ENCODE measurements at places on chromosomes 12 and 14. TPM values are rescaled to one million over a fixed set of nuclear protein-coding genes. Genes with fewer than 3 reads are reported as not detected.

- no peak for DNase-seq
Observed at GRCh38 chr12:116202940-116203339, 74.6 kb downstream of the MED13L start.

GRCh38 chr14:99183311-99183710 is 88.7 kb downstream of the BCL11B start:
- no peak for DNase-seq

DNA sequence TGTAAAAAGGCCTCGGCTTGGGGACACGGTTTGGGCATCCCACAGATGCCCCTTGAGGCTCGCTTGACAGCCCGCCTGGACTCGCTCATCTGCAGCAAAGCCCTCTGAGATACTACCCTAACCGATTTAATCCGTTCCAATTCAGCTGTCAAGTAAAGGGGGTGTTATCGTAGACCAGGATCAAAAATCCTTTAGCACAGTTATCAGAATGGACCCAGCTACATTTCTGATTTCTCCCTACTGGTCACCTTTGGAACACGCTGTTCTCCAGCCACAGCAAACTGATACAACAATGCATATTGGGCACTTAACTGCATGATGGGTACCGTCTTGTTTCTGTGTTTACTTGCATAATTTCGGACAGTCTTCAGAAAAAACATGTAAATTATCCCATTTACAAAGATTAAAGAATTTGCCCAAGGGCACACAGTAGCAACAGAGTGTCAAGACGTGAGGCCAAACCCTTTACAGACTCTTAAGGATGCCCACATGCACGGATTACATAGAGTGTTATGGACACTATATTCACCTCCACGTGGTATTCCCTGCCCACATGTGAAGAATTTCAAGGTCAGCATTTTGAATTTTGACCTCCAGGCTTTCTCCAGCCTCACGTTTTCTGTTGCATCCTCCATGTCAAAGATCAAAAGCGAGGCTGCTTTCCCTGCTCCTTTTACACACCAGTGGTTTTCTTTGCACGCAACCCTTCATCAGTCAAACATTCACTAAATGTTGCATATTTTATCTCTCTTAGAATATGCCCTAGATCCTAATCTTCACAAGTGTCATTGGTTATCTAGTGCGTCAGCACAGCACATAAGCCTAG is 3.2 kb upstream of the DUSP6 start:
- DNase-seq, result no peak

GRCh38 chr14:100191584-100192249 is 32.3 kb upstream of the DEGS2 start:
- no peak for DNase-seq

- no peak for DNase-seq
Observed at GRCh38 chr12:16027002-16027401, 115.9 kb downstream of the DERA start.

GRCh38 chr12:12230275-12230674 is 36.6 kb downstream of the LRP6 start:
- no peak for DNase-seq

GRCh38 chr12:105906561-105906960 is 232.2 kb downstream of the NUAK1 start:
- DNase-seq, result no peak

GRCh38 chr12:89621521-89621920 is 87.1 kb downstream of the ATP2B1 start:
- DNase-seq, result no peak

- no peak for DNase-seq
Observed at GRCh38 chr12:113189361-113189760, 3.8 kb downstream of the RITA1 start.

GRCh38 chr12:2290091-2290490 is 237.3 kb downstream of the CACNA1C start:
- DNase-seq, result no peak

- no peak for DNase-seq
Observed at GRCh38 chr12:40020261-40020691, 85.6 kb downstream of the SLC2A13 start.

GRCh38 chr14:35558680-35559079 is 24.7 kb downstream of the INSM2 start:
- no peak for DNase-seq

DNA sequence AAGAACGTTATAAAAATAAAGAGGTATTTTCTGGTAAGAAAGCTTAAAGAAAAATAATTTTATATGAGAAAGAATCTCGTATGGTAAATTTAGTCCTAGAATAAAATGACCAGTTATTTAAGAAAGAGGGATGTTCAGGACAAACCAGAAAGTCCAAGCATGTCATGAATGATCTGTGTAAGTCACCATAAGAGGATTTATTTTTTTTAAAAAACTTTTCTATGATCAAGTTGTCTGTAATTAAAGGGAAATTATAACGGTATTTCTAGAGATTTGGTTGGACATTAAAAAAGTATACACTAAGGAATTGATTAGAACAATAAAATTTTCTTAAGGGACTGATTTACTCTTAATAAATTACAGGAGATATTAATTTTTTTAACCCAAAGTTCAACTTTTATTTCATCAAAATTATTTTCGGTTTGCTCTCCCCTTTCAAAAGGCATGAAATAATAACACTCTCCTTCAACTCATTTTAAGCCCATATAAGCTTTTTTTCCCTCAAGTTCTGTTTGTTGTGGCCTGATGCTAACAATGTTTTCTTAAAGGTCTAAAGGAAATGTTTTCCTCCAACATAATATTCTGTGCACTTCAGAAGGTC is 49.9 kb upstream of the CPSF6 start:
- no peak for DNase-seq

GRCh38 chr14:102645746-102646440 is 53.4 kb downstream of the RCOR1 start:
- DNase-seq, result no peak

- DNase-seq, result peak; percentile 26
Observed at GRCh38 chr12:47686645-47687240, 19.1 kb downstream of the RPAP3 start.

DNA sequence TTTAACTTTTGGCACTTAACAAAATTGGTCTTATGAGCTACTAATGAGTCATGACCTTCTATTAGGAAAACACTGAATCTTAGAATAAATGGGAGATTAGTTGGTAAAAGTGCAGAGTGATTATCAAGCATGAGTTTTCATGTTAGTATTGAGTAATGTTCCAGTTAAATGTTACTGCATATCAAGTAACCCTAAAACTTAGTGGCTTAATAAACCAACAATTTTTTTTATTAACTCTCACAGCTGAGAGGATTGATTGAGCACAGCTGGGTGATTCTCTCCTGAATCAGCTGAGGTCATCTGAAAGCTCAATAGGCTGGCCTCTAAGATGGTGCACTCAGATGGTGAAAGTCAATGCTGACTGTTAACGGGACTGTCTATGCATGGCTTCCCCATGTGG is 248.6 kb downstream of the BCL11B start:
- no peak for DNase-seq

DNA sequence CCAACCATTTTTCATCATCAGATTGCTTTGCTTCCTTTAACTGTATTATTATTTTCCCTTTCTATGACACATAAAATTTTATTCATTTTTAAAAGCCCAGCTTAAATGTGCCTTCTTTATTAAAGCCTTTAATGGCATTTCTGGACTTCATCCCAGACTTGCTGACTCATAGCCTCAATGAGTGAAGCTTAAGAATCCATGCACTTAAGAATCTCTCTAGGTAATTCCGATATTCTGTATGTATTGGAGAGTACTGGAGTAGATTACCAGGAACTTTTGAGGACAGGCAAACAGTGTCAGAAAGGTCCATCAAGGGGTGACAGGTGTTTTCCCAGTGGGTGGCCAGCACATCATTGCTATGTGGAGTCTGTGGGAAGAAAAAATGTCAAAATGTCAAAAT is 107.9 kb downstream of the PTPRQ start:
- DNase-seq, result peak; percentile 10

DNA sequence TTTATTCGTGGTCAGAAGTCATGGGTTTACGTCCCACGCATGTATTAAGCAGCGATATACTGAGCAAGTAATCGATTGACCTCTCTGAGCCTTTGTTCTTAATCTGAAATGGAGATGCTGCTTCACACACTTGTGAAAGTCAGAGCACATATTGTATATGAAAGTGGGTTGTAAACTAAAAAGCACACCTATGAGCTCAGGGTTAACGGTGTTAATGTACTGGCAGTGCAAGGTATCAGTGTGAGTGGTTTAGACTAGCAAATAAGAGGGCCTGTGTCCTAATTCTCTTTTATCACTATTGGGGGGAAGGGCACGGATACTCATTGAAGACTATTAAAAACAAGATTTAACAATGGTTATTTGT is 676 bp downstream of the MRPL42 start:
- peak; percentile 10 for DNase-seq

DNA sequence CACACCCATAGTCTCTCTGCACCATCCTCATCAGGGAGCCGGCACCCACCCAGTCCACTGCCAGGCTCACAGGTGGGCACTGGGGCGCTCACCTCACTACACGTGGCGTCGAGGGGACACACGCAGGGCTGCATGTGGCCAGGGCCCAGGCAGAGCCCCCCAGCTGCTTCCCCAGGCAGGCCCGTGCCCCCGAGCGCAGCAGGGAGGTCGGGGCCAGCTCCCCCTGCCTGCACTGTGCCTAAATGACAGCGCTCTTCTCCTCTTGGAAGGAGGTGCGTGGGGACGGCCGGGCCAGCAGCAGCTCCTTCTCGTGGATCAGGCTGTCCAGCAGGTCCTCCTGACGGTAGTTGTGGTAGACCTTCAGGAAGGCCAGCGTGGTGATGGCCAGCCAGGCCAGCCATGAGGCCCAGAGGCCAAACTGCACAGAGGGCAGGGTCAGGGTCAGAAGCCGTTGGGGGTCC is 11.3 kb downstream of the TMEM179 start:
- no peak for DNase-seq

DNA sequence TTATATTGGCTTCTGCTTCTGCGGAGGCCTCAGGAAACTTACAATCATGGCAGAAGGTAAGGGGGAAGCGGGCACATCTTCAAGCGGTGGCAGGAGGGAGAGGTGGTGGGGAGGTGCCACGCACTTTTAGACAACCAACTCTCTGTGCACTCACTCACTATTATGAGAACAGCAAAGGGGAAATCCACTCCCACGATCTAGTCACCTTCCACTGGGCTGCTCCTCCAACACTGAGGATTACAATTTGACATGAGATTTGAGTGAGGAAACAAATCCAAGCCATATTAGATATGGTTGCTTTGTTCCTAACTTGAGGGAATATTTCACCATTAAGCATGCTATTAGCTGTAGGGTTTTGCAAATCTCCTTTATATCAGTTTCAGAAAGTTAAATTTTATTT is 80.3 kb downstream of the UNC79 start:
- no peak for DNase-seq

DNA sequence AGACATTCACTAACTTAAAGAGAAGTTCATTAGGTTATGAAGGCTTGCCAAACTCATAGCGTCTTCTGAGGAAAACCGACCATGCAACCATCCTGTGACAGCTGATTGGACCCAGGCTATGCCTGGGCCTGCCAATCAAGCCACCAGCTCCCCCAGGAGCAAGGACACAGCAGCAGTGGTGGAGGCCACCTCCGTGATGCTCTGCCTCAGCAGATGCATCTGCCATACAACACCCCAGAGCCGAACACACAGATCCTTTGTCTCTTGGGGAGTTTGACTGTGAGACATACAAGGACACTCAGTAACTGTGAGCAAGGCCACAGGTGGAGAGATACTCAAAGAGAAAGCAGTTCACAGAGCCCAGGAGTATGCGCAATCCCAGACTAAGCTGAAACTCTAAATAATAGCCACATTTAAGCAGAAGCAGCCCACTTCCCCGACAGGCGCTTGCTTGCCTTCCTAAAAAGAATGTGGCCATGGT is 10.0 kb upstream of the CNIH1 start:
- DNase-seq, result no peak

GRCh38 chr12:63305901-63306875 is 155.2 kb upstream of the AVPR1A start:
- DNase-seq, result peak; percentile 44

DNA sequence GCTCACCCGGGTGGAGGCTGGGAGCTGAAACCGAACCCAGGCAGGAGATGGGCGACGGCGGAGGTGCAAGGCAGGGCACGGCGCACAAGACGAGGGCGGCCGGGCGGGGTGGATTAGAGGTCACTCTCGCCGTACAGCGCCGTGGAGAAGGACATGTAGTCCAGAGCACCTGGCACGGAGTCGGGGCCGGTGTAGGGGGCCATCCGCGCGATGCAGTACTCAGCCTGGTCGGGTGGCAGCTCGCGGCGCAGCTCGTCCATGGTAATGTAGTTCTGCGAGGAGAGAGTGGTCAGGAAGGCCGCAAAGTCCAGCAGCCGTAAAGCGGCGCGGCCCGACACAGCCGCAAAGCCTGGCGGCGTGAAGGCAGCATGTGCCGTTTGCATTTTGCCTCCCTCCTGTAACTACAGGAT is 81.9 kb upstream of the ZFP36L1 start:
- no peak for DNase-seq

GRCh38 chr12:51819736-51820525 is 28.6 kb downstream of the FIGNL2 start:
- no peak for DNase-seq

DNA sequence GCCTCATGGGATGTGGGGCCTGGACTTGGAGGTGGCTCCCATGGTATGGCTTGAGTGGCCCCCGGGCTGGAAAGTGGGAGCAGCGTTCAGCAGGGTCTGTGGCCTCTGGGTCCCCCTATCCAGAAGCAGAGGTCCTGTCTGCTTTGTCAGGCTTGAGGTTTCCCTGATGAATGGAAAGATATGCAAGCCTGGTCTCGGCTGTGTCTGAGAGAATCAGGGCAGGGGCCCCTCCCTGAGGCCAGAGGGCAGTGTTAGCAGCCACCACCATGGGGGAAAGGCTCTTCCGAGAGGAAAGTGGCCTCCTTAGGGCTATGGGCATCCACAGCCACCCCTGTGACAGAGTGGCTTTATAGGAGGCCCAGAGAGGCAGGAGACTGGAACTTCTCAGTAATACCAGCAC is 128.2 kb downstream of the VRK1 start:
- DNase-seq, result no peak

DNA sequence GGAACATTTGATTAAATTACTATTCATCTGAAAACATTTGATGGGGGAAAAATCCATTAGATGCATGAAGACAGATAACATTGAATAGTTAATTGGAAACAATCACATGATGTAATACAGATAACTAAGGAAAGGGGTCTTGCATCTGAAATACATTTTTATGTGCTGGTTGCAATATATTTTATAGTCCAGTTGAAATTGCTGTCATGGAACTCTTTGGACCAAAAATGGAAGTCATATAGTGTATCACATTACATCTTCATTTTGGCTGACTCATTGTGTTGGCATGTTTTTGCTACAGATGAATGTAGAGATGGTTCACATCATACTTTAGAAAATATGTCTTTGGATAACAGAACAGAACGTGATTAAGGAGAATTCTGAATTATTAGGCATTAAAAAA is 43.0 kb upstream of the GNPNAT1 start:
- no peak for DNase-seq

Gene KCNC2
- 0.96 TPM for polyA plus RNA-seq

Gene HOXC5
- 3.0 TPM for polyA plus RNA-seq

Gene EEF1AKMT3
- 13.4 TPM for polyA plus RNA-seq

Gene ANKS1B
- polyA plus RNA-seq, result 4.2 TPM

Gene INHBE
- 0.77 TPM for polyA plus RNA-seq

Gene DACT1
- 31.7 TPM for polyA plus RNA-seq

Gene RGS6
- 2.0 TPM for polyA plus RNA-seq

Gene APOF
- 0.13 TPM for polyA plus RNA-seq

Gene PIK3C2G
- 5.2 TPM for polyA plus RNA-seq

Gene TMEM119
- 16.7 TPM for polyA plus RNA-seq

Gene ACVRL1
- polyA plus RNA-seq, result 37.1 TPM

Gene EMP1
- 83.8 TPM for polyA plus RNA-seq

Gene CPNE6
- not detected for polyA plus RNA-seq

Gene ABCC9
- polyA plus RNA-seq, result 23.9 TPM

Gene MSRB3
- polyA plus RNA-seq, result 18.5 TPM

Gene TCL1B
- 0.40 TPM for polyA plus RNA-seq

Gene MGST1
- polyA plus RNA-seq, result 25.4 TPM

Gene OAS1
- polyA plus RNA-seq, result 13.8 TPM

Gene CLEC4D
- polyA plus RNA-seq, result 0.16 TPM
